Bronchial epithelial cell (primary cell): ENCODE measurements at places on chromosomes 1 and 21. TPM values are rescaled to one million over a fixed set of nuclear protein-coding genes. Genes with fewer than 3 reads are reported as not detected.

GRCh38 chr1:205229916-205230700, 2.4 kb downstream of the TMCC2 start:
- peak; percentile 10 for DNase-seq

DNA sequence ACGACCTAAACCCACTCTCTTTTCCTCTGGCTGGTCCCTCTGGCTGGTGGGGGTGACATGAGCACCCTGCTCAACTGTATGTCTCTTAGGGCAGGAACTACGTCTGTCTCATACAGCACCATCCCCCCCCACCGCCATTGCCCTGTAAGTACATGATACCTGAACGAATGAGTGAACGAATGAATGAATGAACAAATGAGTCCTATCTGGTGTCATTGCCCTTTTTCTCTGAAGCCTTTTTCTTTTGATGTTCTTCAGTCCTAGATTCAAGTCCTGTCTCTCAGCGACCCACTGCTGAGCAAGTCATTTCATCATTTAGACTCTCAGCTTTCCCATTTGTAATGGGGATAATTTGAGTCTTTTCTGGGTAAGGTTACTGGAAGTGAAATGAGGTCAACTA, 10.8 kb downstream of the MATN1 start:
- no peak for DNase-seq

GRCh38 chr1:89453123-89453972, 71.3 kb upstream of the LRRC8B start:
- peak; percentile 96 for DNase-seq

GRCh38 chr1:145980457-145980994, 15.9 kb downstream of the TXNIP start:
- DNase-seq, result no peak

The KAZN gene
- 4.4 and 4.7 TPM in 2 replicates for total RNA-seq

The SPRR2F gene
- not detected in 2 replicates for total RNA-seq

DNA sequence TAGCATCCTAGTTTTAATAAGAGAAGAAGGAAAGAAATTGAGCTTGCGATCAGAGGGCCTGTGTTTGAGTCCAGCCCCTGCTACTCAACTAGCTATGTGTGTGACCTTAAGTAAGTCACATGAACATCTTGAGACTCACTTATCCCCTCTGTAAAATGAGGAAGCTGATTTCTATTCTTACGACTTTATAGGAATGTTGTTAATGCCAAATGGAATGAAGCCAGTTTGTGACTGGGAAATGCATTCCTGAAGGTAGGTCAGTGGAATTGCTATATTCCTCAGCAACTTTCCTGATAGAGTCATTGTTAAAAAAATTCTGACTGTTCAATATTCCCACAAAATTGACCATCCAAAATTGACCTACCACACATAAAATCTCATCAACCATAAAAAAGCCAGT, 14.9 kb downstream of the FASLG start:
- no peak for DNase-seq

The TFF2 gene
- total RNA-seq, result not detected in 2 replicates

DNA sequence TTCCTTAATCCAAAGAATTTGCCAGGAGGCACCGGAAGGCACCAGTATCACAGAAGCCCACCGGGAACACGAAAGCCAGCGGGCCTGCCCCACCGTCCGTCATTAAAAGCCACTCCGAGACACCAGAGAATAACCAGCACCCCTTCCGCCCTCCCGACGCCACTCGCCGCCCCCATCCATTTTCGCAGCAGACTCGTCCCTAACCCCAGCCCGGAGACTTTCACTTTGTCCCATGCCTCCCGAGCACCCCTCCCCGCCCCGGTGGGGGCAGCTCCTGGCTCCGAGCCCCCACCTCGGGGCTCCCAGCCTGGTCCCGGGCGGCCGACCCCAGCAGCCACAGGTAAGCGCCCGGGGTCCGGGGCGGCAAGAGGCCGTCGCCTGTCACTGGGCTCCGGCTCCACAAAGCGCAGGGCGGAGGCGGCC, 105.4 kb downstream of the SLC45A1 start:
- DNase-seq, result no peak

- DNase-seq, result peak; percentile 15
Measured at GRCh38 chr1:90127288-90127953, 132.5 kb downstream of the ZNF326 start.

- DNase-seq, result no peak
Measured at GRCh38 chr1:220839474-220839873, 39.8 kb upstream of the HLX start.

The DENND2C gene
- total RNA-seq, result 18.2 and 31.5 TPM in 2 replicates

The FLG gene
- 0.26 and 4.0 TPM in 2 replicates for total RNA-seq

The FAM163A gene
- total RNA-seq, result not detected in 2 replicates

DNA sequence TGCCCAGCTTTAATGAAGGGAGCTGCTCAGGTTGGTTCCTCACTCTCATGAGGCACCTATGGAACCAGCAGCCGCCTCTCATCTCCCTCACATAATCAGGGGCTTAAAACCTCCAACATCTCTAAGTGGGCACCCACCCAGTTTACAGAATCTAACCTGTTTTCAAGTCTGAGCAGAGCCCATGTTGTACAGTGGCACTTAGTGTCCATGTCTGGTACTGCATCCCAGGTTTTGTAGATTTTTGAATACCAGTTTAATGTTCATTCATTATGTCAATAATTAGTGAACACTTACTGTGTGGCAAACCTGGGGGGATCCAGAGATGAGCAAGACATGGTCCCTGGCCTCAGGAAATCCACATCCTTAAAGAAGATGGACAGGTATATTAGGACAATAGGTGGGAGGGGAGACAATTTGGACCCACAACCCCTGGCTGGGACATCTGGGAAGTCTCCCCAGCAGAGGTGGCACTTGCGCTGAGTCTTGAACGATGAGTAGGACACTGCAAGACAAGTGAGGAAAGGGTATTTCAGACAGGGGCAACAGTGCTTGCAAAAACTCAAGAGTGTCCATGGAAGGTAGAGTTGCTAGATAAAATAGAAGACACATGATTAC, 83.3 kb downstream of the LACTBL1 start:
- peak; percentile 51 for DNase-seq

DNA sequence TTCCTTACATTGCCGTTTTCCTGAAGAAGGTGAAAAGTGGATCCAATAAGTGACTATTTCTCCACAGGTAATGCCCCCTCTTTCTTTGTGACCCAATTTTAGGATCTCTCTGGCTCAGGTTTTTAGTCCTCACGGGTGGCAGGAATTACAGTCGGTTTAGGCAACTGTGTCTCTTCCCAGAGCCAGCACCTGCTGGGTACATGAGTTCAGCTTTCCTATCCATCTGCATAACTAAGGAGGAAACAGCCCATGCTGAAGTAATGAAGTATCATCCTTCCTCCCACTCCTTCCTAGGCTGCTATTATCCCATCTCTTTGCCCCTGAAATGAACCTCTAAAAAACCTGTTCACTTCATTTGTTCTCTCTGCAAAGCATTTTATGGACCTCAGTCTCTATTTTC, 544.6 kb downstream of the NEGR1 start:
- DNase-seq, result no peak

- DNase-seq, result no peak
Measured at GRCh38 chr1:157335056-157335455, 196.9 kb upstream of the ETV3 start.

GRCh38 chr1:223410036-223410435, 16.8 kb downstream of the CCDC185 start:
- no peak for DNase-seq

DNA sequence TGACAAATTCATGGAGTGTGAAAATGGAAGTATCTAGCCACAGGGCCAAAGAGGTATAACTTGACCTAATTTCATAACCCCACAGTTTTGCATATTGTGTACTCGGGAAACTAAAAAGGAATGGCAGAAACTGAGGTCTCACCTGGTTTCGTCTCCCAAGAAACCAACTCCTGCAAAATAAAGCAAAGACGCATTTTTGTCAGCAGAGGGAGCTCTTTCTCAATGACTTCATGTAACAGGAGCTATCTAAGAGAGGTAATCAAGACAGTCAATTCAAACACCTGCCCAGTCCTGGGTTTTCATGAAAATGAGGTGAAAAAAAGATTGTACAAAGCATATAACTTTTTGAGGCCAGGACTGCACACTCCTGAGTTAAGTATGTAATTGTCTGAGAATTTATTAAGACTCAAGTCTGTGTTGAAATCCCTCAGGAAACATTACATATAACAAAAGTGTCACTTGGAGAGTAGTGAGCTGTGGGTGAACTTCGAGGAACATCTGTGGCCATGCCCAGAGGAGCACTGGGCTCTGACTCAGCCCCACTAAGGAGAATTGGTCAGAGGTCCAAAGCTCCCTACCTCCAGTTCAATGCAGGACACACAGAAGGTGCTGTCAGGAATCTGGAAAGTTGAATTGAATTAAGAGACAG, 17.6 kb downstream of the FCRL4 start:
- peak; percentile 77 for DNase-seq

DNA sequence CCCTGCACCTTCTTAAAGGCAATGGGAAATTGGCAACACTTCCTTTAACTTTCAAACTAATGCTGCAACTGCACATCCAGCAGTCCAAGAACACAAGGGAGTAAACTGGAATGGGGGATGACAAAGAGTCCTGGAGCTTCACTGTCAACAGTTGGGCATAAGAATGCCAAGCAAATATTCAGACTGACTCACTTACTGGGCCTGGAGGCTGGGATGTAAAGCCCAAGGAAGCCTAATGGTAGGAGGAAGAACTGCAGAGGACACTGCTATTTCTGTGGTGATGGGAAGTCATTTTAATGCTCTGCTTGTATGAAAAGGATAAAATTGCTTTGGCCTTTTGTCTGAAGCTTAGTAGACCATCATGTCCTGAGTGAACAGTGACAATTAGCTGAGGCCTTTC, 15.7 kb upstream of the DMRTA2 start:
- peak; percentile 46 for DNase-seq

- DNase-seq, result no peak
Measured at GRCh38 chr1:229167318-229167717, 103.6 kb upstream of the RAB4A start.

DNA sequence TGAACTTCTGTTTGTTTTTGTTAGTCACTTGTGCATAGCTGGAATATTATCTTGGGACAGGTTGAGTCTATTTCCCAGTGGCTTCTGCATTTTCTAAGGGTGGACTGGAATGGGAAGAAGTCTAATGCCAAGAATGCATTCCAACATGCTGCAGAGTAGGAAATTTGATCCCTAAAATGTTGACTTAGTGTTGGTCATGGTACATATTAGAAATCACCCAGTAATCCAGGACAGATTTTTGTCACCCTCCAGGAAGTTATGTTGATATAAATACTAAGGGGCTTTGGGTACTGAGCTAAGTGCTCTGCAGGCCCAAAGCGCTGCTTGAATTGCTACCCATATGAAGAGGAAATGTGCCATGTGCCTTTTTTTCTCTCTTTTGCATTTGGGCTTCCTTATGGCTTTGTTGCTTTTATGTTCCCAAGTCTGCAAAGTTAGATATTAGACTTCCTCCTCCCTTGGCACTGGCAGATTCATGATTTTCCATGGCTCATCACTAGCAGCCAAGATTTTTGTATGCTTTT, 10.0 kb downstream of the ARID1A start:
- DNase-seq, result peak; percentile 94

DNA sequence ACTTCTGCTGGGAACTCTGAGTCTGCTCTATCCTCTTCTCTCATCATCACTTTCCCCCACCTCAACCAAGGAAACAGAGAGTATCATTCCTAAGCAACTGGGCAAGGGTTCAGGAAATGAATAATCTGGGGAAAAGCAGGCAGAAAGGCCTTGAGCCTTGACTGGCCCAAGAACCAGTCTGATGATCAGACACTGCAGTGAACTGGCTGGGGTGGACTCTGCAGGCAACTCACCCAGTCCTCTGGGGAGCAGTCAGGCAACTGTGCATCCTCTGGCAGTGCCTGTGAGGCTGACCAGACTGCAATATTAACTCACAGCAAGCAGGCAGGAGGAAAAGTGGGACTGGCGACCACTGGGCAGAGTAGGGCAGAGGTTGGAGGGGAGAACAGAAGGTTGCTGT, 991 bp downstream of the ANKRD35 start:
- peak; percentile 44 for DNase-seq

The LCE2B gene
- total RNA-seq, result not detected in 2 replicates

The KLHDC8A gene
- not detected in 2 replicates for total RNA-seq

GRCh38 chr1:19426294-19427086, 58.8 kb downstream of the CAPZB start:
- no peak for DNase-seq

GRCh38 chr1:185681034-185681633, 53.1 kb upstream of the HMCN1 start:
- DNase-seq, result peak; percentile 71

The L1TD1 gene
- under 0.01 and 0.13 TPM in 2 replicates for total RNA-seq
